ENCODE measurements at places on chromosomes 2 and 18.

DNA sequence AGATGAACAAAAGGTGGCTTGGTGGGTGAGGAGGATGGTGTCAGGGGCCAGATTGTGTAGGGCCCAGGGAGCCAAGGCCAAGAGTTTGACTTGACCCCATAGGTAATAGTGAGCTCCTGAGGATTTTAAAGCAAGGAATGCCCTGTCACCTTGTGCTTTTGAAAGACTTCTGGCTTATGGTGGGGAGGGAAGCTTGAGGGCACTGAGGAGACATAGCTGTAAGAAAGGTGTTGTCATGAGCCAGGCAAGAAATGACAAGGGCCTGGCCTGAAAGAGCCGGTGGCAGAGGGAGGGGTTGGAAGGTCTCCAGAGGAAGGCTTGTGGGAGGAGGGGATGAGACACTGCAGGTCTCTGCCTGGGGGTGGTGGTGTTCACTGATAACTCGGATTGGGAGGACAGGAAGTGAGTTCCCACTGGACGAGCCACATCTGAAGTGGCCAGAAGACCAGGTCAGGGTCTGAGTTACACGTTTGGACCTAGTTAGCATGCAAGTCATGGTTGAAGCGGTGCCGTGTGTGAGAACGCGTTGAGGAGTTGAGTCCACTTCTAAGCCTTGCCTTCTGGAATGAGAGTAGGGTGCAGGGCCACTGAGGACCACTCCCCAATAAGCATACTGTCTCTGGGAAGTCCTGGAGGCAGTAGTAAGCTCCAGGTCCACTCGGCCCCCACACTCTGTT lies 64.3 kb downstream of the TET3 start:
- no peak for DNase-seq

GRCh38 chr2:207332480-207333212 lies 166.9 kb upstream of the KLF7 start:
- DNase-seq: no peak

DNA sequence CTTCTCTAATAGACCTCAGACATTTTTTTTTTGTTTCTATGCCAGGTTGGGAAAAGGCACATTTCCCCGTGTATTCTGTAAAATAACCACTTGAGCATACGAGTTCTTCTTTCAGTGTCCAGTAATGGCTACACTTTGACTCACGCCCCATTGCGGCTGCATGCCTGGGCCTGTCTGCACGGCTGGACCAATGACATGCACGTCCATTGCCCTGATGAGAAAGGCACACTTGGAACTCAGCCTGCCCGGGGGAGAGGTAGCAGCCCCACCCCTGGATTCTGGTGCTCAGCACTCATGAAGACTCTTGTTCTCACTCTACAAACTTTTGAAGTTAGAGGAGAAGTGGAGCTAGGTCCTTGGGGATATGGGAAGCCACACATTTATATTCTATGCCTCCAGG lies 5.8 kb downstream of the PCARE start:
- no peak for DNase-seq

DNA sequence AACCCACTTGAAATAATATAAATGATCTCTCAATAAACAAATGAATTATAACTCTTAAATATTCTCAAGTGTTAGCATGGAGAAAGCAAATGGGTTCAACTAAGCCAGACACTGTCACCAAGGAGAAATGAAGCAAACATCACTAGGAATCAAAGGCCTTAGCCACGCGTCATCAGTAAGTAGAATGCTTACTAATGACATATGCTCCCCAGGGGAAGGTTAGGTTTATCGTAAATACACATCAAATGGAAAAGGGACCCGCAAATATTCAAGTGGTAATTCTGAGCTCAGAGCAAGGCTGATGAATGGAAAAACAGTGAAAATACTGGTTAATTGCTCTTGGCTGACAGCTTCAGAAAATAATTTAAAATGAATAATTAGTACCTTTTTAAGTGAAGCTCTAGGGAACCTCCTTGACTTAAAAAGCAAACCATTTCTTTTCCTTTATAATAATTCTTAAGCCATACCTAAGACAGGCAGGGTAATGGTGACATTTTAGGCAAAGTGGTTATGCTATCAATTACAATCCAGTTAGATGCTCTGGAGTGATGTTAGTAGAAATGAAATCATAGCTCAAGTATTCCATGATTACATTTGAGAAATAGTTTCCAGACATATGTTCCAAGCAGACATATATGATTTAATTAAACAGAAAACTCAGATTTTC lies 101.5 kb downstream of the ALPK2 start:
- DNase-seq: no peak
